Endothelial cell (in vitro differentiated cells): ENCODE measurements at places on chromosomes 5 and 9. TPM values are rescaled to one million over a fixed set of nuclear protein-coding genes. Genes with fewer than 3 reads are reported as not detected.

Gene GRM6
- not detected for total RNA-seq

GRCh38 chr9:77305622-77306400 is 128.5 kb downstream of the VPS13A start:
- DNase-seq: no peak

Gene ZBTB6
- 7.4 TPM for total RNA-seq

Gene PROB1
- total RNA-seq: 7.3 TPM

Gene SLC36A3
- not detected for total RNA-seq

- no peak for DNase-seq
Measured at GRCh38 chr9:23278561-23278960, 547.5 kb downstream of the ELAVL2 start.

Gene LCN1
- not detected for total RNA-seq

DNA sequence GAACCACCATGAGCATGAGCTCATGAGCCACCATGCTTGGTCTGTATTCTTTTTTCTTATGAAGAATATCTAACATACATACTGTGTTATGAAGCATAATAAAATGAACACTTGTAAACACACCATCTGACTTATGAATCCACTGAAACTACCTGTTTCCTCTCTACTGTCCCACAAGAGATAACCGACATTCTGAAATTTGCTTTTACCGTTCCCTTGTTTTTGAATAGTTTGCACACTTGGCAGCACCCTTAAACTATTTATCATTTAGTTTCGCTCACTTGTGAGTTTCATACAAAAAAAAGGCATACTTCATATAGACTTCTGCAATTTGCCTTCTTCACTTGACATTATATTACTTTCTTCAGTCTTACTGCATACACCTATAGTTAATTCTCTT is 8.9 kb downstream of the LARS1 start:
- DNase-seq: no peak

DNA sequence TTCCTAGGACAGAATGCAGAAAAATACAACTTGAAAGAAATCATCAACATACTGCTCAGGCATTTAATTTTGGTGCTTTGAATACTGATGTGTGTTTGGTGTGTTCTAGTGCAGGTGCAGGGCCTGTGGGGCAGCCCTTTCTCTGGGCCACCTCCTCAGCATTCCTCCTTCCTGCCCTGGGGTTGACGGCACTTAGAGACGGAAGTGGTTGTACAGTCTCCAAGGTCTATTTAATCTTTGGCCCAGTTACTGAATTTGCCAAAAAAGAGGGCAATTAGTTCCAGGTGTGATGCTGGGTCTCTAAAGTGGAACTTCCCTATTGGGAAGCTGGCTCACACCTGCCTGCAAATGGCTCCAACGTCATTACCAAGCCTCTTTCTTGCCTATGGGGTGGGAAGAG is 269.0 kb downstream of the SH3GL2 start:
- DNase-seq: no peak

DNA sequence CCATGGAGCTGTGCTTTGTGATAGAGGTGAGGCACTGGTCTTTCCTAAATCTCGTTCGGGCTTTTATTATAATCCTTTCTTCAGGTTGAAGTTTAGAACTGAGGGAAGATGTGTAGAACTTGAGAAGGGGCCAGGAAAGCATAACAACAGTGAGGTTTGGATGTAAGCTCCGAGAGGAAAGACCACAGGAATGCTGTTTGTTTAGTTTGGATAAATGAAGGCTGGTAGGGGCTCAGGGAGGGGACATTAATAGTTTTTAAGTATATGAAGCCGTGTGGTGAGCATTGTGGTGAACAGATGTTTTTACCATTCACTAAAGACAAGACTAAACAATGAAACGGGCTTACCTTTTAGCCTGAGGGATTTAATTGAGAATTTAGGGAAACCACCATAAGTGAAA is 130.8 kb downstream of the ARHGAP26 start:
- no peak for DNase-seq

DNA sequence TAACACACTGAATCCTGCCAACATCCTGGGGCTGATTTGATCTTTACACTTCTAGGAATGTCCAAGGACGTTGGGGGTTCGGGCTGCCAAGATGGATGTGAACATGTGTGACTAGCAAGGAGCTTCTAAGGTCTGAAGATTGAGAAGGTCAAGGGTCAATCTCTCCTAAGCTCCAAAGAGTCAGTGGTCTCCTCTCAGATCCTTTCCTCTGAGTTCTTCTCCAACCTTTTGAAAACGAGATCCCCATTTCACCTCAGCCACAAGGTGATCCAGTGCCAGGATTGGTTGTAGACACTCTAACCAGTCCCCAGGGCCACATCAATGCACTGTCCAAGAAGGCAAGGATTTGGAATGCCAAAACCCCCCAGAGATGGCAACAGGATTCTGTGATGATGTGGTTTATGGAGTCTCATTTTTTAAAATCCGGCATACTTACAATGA is 266.8 kb downstream of the NDUFS4 start:
- no peak for DNase-seq

DNA sequence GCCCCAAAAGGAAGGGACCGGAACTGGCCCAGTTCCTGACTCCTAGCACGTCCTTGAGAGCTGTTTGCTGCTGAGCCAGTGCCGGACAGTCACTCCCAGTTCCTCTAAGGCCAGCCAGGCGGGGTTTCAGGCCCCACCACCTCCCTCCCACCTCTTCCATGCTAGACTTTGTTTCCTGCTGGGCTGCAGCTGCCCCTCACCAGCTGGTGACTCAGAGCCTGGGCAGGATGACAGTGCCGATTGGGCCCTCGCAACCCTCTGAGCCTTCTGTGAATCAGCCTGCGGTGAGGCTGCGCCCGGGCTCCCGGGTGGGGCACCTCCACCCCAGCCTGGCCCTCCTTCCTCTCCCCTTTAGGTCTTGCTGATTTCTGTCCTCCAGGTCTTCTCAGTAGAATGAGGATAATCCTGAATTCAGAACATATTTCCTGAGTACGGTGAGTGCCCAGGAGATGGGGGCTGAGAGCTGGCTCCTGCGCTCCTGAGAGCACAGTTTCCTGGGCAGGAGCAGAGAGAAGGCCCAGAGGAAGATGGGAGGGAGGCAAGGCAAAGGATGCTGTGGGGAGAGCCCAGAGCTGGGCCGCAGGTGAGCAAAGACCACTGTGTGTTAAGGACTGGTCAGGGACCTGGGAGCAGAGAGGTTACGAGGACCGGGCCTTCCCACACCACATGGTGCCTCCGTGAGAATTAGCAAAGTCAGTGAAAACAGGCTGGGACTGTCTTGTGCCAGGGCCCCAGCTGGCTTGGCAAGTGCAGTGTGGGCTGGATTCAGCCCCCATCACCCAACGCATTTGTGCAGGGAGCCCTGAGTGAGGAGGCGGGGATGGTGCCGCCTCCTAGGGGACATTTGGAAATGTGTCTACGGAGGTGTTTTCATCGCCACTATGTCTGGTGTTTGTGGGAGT is 32.9 kb upstream of the STXBP1 start:
- peak; percentile 80 for DNase-seq

Gene CFAP157
- 0.85 TPM for total RNA-seq

Gene BAAT
- not detected for total RNA-seq

GRCh38 chr5:134114886-134115805 is 665 bp downstream of the TCF7 start:
- peak; percentile 31 for DNase-seq

DNA sequence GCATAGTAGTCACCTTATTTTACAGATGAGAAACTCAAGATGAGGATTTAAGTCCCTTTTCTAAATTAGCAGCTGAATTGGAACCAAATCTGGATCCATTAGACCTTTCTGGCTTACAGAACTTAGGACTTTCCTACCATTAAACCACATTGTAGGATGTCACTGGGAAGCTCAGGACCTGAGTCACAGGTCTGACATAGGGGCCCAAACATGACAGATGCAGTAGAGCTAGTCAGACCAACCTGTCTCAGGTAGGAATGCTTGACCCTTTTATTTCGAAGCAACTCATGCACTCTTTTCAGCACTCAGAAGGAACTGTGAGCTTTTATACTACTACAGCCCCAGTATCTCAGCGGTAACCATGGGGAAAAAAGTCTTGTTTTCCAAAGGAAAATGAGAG is 2.6 kb downstream of the RAB24 start:
- DNase-seq: no peak

Gene PCDHA8
- 1.6 TPM for total RNA-seq

Gene ANXA6
- total RNA-seq: 224 TPM

DNA sequence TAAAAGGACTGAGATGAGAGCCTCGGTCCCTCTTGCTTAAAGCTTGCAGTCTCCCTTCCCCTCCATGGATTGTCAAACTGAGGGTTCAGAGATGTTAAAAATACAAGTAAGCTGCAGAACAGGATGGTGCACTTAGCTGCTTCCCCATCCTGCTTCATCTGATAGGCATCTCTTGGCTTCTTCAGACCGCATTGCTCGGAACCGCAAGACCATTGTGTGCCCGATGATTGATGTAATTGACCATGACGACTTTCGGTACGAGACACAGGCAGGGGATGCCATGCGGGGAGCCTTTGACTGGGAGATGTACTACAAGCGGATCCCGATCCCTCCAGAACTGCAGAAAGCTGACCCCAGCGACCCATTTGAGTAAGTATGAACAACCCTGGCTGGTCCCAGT is 65.5 kb upstream of the SAP30L start:
- no peak for DNase-seq

Gene LHX6
- total RNA-seq: 6.0 TPM

- DNase-seq: no peak
Measured at GRCh38 chr5:138975098-138975847, 100.1 kb upstream of the LRRTM2 start.

- no peak for DNase-seq
Measured at GRCh38 chr5:168269937-168270330, 21.5 kb upstream of the WWC1 start.

- no peak for DNase-seq
Measured at GRCh38 chr9:31715250-31715649, 669.2 kb upstream of the ACO1 start.

DNA sequence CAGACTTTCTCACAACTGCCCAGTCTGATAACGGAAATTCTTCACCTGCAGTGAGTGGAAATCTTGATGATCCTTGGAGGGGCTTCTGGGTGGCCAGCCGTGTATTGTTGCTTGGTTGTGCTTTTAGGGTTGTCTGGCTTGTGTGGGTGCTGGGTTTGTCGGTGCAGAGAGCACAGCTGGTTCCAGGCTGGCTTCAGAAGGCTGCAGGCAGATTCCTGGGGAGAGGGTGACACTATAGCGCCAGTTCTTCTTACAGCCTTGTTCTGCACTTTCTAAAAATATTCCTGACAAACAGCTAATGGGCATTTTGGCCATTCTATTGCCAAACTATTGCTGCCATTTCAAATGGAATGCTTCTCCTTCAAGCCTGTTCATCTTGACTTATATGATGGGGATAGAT is 99.3 kb downstream of the PDZD2 start:
- no peak for DNase-seq

DNA sequence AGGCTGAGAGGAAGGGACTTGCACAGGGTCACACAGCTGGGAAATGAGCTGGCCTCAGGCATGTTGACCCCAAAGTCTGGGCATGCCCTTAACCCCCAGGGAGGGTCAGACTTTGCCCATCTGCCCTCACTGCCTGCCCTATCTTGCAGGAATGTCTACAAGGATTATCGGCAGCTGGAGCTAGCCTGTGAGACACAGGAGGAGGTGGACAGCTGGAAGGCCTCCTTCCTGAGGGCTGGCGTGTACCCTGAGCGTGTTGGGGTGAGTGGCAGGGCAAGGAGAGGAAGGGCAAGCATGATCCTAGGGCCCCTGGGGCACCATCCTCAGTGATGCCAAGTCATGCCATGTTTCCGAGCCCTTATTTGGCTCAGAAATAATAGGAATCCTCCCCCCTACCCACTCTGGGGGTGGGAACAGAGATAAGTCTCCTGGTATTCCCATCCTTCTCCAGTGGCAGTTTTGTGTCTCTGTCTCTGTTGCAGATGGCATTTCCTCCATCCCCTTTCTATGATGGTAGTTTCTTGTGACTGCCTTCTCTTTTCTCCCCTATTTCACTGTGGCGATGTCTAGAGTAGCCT is 28.5 kb downstream of the GOLGA2 start:
- DNase-seq: no peak

GRCh38 chr5:146706321-146706972 is 172.1 kb downstream of the PPP2R2B start:
- DNase-seq: no peak

DNA sequence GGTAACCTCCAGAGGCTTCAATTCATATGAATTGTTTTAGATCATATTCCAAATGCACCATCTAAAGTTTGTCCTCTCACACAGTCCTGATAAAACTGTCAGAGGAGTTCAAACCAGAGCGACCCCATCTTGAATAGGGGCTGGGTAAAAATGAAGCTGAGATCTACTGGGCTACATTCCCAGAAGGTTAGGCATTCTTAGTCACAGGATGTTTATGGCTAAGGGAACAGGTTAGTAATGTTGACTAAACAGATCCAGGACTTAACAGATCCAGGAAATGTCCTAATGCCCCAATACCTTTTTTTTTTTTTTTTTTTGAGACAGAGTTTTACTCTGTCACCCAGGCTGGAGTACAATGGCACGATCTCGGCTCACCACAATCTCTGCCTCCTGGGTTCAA is 192.6 kb upstream of the PRDM9 start:
- no peak for DNase-seq

Gene NUTM2F
- not detected for total RNA-seq

- DNase-seq: no peak
Measured at GRCh38 chr5:472076-472655, 29.2 kb downstream of the EXOC3 start.

GRCh38 chr5:78624011-78624541 is 24.5 kb downstream of the LHFPL2 start:
- DNase-seq: no peak

Gene C7
- 1.5 TPM for total RNA-seq

GRCh38 chr5:11415751-11416150 is 488.5 kb downstream of the CTNND2 start:
- no peak for DNase-seq

- no peak for DNase-seq
Measured at GRCh38 chr5:133124891-133125290, 73.1 kb downstream of the HSPA4 start.

Gene RORB
- total RNA-seq: 0.51 TPM

Gene RASGEF1C
- 0.64 TPM for total RNA-seq

DNA sequence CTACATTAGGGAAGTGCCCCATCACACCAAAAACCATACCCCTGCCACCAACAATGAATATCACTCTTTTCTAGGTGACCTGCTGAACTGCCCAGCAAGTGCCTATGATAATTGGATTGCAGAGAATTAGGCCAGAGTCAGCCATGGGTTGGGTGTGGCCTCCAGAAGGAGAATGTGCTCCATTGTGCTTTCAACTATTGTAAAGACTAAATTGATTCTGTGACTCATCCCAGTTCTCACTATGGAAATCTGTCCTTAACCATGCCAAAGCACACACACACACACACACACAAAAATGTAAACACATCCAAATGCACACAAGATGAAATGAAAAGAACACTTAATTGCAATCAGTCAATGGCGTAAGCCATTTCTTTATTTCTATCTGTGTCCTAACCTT is 25.7 kb downstream of the DRD1 start:
- no peak for DNase-seq

GRCh38 chr9:99222416-99223270 is 561 bp downstream of the SEC61B start:
- DNase-seq: no peak

GRCh38 chr9:109507421-109507838 is 9.3 kb upstream of the PTPN3 start:
- no peak for DNase-seq

GRCh38 chr5:99025298-99026045 is 96.7 kb upstream of the CHD1 start:
- no peak for DNase-seq
